ENCODE measurements at places on chromosomes 5 and 9.

DNA sequence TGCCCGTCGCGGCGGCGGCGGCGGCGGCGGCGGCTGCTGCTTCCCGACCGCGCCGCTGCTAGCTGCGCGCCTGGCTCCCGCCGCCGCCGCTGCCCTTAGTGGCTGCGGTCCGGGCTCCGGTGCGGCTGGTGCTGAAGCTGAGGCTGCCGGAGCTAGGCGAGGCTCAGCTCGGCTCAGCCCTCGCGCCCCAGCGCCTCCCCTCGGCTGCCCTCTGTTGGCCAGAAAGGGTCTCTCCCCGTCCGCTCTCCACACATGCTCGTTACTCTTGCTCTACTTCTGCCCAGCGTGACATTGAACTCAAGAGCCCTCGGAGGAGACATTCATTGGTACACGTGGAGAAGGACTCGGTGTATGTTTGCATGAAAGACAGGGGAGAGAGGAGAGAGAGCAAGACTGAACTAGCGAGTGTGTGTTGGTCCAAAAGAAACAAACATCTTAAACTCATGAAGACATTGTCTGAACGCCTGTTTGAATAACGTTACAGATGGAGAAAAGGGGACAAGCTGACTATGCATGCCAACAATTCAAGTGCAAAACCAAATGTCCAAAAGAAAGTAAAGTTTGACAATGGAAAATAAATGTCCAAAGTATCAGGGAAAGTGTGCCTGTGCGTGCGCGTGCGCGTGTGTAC is at the start of gene HCN1:
HCN1 (minus strand) TSS at position 175 of the 631 bp plus-strand sequence.
- DNase-seq = peak; percentile 47

- no peak for DNase-seq
Observed at GRCh38 chr5:76113103-76113502, 29.9 kb downstream of the SV2C start.

- no peak for DNase-seq
Observed at GRCh38 chr5:123681061-123681460, 169.1 kb downstream of the CSNK1G3 start.

DNA sequence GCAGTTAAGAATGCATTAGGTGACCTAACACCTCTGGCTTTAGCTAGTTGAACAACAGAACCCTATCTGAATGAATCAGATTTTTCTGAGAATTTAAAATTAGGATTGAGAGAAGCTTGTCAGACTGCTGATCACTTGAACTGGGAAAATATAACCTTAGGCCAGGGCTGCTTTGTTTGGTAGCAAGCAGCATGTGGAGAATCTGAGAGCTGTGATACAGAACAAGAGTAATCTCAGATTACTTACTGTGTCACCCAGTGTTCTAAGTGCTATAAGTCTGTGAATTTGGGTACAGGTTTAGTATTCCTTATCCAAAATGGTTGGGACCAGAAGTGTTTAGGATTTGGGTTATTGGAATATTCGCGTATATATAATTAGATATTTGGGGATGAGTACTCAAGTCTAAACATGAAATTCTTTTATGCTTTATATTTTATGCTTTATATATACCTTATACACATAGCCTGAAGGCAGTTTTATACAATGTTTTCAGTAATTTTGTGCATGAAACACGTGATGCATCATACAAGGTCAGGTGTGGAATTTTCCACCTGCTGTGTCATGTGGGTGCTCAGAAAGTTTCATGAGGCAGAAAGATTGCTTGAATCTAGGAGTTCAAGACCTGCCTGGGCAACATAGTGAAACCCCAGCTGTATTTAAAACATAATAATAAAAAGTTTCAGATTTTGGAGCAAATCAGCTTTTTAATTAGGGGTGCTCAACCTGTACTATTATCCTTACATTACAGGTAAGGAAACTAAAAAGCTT is 8.3 kb upstream of the CHD1 start:
- DNase-seq = no peak
